CD8-positive, alpha-beta memory T cell (primary cell): ENCODE measurements at places on chromosomes 16 and 17.

DNA sequence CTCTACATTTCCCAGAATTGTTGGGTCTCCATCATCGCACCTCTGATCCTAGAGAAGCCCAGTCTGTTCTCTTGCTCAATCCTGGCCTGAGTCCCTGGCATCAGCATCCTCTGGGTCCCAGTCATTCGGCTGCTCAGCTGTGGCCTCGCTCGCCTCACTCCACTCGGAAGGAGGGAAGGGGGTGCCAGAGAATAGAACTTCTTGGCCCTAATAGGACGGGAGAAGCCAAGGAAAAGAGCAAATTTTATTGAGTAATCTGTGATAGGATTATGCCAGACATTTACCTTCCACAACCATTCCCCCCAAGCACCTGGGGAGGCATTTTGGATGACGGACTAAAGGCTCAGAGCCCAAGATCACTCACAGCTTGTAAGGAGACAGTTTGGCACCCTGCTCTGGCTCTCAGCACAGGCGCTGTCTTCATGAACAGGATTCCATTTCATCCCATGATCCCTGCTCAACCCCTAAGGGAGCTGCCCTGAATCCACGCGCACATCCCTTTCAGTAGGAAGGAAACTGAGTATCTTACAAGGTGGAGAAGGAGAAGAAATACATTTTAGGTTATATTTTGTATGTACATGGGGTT lies 498 bp upstream of the CLEC10A start:
- DNase-seq: no peak

GRCh38 chr16:84143784-84144199 lies 1.2 kb downstream of the HSDL1 start:
- no peak for DNase-seq

GRCh38 chr16:35365675-35366074 lies 1906.3 kb downstream of the TP53TG3F start:
- no peak for DNase-seq

DNA sequence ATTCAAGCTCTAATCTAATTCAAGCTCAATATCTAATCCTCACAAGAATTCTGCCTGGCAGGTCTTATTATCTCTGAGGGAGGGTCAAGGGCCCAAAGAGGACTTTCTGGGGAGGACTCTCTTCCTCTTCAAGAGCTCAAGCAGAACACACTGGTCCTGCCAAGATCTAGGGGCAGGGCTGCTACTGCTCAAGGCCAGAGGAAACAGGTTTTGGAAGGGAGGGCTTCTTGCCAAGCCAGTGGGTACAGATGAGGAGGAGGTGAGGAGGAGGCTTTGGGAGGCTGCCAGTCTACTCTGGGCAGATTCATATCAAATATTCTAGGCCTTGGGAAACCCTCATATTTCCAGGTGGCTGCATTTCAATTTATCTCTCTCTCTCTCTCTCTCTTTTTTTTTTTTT lies 51.8 kb upstream of the IL34 start:
- DNase-seq: no peak

GRCh38 chr17:381516-381915 lies 28.9 kb upstream of the RPH3AL start:
- DNase-seq: no peak

GRCh38 chr17:13346996-13347762 lies 254.6 kb downstream of the HS3ST3A1 start:
- DNase-seq: no peak

GRCh38 chr16:997440-998051 lies 16.0 kb downstream of the SOX8 start:
- DNase-seq: peak; percentile 72

DNA sequence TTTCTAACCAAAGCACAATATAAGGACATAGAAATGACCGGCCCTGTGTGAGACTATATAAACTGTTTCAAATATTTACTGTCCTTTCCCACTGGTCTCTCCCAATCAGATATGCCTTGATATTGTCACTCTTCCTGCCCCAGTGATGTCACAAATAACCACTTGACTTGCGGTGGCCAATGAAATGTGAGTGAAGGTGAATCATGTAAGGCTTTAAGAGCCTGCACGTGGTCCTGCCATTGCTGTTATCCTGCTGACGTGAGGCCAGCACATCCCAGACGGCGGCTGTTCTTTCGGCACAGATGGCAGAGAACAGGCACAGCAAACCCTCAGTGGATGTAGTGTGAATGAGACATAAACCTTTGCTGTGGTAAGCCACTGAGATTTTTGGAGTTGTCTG lies 5.4 kb upstream of the KLHL11 start:
- DNase-seq: no peak

DNA sequence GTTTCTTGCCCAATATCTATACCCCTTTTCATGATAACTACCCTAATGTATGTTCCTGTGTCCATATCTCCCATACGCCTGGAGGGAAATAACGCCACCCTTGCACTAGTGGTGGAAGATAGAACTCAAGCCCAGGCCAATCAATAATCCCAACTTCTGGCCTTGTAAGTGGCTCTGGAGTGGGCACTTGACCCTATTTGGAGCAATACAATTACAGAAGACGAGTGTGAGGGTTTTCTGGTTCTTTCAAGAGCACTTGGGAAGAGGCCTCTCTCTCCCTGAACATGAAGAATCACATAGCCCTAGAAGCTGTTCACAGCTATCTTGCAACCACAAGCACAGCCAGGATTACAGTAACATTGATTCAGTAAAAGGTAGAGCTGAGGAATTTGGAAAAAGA lies 217.9 kb downstream of the RAB11FIP4 start:
- DNase-seq: no peak

DNA sequence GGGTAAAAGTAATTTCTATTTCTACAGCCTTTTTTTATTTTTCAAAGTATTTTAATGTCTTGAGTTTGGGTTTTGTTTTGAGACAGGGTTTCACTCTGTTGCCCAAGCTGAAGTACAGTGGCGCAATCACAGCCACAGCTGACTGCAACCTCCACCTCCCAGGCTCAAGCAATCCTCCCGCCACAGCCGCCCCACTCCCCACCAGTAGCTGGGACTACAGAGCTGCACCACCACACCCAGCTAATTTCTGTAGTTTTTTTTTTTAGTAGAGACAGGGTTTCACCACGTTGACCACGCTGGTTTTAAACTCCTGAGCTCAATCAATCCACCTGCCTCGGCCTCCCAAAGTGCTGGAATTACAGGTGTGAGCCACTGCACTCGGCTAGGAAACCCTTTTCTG lies 44.0 kb downstream of the TUBD1 start:
- no peak for DNase-seq

DNA sequence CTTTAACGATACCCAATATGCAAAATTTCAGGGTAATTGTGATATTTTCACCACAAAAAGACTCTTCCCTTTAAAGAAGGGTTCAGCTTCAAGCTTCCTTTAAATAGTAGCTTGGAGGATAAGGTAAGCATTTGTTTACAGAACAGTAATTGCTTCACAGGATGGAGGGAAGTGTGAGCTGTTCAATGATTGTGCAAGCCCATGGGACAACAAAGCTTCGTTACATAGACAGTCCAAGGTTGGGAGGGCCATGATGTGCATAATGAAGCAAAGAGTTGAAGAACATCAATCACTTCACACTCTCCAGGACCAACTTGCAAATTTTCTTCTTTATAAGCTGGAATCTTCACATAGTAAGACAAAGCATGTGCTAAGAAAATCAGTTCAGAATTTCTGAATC lies 145.0 kb upstream of the ASIC2 start:
- DNase-seq: no peak

- no peak for DNase-seq
Measured at GRCh38 chr17:82327289-82327688, 6.3 kb downstream of the SECTM1 start.

DNA sequence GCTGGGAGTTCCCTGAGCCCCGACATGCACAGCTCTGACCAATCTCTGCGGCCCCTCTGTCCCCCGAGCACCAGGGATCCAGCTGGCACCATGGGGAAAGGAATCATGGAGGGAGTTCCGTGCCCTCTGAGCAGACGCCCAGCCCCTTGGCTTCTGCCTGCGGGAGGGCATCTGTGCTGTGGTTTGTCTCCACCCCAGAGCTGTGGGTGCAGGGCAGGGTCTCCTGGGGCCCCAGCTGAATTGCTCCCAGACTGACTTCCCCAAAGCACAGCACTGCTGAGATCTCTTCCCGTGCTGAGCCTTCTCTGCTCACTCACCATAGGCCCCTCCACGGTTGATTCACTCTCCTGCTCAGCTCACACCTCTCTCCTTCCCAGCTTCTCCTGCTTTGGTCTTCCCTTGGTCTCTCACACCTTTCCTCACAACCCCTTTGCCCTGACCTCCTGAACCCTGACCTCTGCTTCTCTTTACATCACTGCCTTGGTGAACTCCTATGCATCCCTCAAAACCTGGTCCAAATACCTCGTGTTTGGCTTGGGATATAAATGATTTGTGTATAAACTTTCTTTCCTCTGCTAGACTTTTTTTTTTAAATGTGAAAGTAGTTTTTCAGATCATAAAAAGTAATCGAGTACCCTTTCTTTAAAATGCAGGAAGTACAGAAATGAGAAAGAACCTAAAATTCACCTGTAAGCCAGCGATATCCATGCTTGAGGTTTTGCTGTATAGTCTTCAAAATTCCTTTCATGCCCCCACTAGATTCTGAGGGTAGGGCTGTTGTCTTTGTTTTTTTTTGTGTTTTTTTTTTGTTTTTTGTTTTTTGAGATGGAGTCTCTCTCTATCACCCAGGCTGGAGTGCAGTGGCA lies 265.3 kb downstream of the SEC14L1 start:
- DNase-seq: no peak

DNA sequence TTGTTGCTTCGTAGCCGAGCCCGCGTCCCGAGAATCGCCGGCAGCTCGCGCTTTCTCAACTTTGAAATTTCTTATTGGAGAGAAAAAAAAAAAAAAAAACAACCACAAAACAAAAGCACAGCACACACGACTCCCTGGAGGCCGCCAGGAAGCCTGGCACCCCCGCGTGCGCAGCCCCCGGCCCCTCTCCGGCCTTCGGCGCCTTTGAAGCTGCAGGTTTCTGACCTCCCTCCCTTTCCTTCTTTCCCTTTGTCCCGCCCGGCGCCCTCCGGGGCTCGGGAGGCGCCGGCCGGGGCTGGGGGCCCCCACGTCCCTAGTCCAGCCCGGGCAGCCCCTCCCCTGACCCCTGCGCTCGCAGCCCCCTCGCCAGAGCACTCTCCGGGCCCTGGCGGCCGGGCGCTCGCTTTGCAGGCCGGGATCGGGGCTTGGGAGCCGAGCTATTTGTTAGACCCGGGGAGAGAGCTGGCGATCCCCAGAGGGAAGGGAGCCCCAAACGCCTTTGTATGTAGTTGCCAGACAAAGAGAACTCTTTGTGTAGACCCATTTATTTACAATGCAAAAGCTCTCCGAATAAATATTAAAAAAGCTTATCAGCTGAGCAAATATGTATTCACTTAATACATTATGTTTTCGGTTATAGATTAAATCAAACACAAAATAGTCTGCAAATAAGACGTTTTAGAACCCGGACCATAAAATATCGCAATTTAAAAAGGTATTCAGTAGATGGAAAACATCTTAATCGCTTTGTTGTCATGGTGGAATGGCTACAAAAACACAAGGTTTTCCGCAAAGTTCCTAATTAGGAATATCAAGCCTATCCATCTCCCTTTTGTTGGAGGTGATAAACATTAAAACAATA lies 2.3 kb downstream of the BAHCC1 start:
- no peak for DNase-seq

GRCh38 chr16:71894229-71894920 lies 956 bp upstream of the IST1 start:
- peak; percentile 44 for DNase-seq

DNA sequence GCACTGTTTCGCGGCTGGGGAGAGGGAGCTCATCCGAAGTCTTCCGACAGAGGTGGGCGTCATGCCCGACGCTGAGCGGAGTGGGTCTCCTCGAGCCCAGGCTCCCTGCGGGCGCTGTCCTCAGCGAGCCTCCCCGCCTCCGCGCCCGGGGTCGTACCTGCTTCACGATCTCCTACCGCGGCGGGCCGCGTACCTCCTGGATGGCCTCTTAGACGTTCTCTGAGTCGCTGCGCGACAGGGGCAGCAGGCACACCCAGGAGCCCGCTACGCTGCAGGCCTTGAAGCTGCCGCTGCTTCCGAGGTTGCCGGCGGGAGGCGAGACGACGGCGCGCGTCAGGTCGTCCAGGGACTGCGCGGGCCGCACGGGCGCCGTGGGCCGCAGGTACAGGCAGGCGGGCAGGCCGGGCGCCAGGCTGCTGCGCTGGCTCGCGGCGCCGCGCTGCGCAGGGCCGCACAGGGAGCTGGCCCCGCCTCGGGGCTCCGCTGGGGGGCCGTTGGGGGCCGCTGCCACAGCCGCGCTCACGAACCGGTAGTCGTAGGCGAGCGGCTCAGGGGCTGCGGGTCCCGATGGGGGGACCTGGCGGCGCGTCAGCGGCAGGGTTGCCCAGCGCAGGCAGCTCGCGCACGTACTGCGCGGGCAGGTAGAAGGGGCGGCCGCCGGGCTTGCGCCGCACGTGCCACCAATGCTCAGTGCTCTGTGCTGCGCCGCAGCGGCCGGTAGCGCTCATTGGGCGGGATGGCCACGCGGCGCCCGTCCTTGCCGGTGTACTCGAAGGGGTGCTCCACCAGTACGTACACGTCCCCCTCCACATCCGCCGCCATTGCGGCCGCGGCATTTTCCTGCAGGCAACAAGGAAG lies 116.4 kb upstream of the SMURF2 start:
- peak; percentile 21 for DNase-seq

DNA sequence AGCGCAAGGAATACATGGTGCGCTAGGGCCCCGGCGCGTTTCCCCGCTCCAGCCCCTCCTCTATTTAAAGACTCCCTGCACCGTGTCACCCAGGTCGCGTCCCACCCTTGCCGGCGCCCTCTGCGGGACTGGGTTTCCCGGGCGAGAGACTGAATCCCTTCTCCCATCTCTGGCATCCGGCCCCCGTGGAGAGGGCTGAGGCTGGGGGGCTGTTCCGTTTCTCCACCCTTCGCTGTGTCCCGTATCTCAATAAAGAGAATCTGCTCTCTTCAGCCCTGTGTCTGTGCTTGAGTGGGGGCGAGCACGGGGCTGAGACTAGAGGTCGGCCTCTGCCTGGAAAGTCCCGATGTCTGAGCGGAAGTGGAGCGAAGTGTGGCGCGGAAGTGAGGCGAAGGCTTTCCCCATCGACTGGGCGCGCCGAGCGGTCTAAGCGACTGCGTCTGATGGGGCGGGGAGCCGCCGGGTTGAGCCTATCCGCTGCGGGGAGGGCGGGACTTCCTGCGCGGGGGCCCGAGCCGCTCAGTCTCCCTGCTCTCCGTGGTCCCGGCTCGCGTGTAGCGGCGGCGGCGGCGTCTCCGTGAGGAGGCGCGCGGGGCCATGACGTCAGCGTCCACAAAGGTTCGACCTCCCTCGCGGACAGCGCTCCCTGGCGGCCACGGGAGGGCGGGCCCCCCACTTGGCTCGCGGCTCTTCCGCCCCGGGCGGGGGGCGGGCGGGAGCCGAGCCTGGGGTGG lies 2.0 kb downstream of the RNASEK start:
- peak; percentile 97 for DNase-seq

DNA sequence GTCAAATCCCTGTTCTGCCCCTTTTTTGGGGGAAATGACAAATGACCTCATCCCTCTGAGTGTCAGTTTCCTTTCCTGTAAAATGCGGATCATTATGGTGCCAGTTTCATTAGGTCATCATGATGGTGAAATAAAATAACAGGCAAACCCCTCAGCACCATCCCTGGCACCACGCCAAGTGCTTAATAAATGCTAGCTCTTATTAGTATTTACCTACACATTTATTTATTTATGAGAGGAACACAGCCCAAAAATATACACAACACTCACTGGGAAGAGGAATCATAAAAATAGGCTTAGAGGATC lies 28.6 kb upstream of the GPRC5B start:
- no peak for DNase-seq
